ENCODE measurements at places on chromosomes 2 and 18.
A peak's percentile ranks its signal among the peaks of the same experiment; 100 is the strongest.

- peak; percentile 40 for DNase-seq
These were observed 62.6 kb upstream of the STK17B start for GRCh38 chr2:196233805-196234475.

DNA sequence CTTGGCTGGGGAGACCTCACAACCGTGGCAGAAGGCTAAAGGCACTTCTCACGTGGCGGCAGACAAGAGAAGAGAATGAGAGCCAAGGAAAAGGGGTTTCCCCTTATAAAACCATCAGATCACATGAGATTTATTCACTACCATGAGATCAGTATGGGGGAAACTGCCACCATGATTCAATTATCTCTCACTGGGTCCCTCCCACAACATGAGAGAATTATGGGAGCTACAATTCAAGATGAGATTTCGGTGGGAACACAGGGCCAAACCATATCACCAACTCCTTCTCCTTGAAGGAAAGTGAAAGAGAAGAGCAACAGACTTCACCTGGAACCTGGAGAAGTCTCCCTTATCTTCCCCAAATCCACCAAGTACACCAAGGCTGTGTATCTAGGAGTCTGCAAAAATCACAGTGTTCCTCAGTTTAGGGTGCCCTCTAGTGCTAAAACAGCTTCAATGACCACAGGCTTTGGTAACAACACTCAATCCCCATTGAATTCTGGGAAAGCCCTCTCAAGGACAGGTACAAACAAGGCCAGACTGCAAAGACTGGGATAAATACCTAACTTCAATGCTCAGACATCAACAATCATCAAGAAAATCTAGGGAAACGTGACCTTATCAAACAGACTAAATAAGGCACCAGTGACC, 148.8 kb upstream of the SRD5A2 start:
- no peak for DNase-seq

GRCh38 chr18:79756143-79756500, 41.6 kb upstream of the KCNG2 start:
- DNase-seq, result no peak

DNA sequence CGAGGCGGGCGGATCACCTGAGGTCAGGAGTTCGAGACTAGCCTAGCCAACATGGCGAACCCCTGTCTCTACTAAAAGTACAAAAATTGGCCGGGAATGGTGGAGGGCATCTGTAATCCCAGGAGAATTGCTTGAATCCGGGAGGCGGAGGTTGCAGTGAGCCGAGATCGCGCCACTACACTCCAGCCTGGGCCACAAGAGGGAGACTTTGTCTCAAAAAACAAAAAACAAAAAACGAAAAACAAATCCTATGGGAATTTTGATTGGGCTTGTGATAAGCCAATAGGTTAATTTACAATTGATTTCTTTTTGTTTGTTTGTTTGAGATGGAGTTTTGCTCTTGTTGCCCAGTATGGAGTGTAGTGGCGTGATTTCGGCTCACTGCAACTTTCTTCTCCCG, 24.2 kb upstream of the TOGARAM2 start:
- DNase-seq, result no peak

GRCh38 chr18:74806700-74807416, 209.2 kb downstream of the ZNF407 start:
- DNase-seq, result no peak

- no peak for DNase-seq
These were observed 3.0 kb downstream of the DAPL1 start for GRCh38 chr2:158797963-158798700.

GRCh38 chr2:42128721-42129486, 40.2 kb upstream of the EML4 start:
- peak; percentile 30 for DNase-seq

DNA sequence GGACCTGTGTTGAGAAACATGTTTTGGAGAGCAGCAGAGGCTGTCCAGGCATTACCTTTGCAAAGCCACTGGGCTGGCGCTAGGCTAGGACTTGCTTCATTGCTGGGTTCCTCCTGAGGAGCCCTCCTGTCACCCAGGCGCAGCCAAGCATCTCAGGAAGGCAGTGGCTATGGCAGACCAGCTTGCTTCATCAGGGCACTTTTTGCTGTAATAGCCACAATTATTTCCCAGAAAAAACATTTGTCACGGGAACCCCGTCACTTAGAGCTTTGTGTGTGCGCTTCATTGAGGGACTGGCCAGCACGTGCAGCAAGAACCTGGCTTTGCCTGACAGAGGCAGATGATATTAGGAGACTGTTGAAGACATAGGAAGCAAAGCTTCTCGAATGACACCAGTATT, 36.4 kb downstream of the SLC20A1 start:
- DNase-seq, result no peak

GRCh38 chr2:45892757-45893156, 241.3 kb downstream of the PRKCE start:
- DNase-seq, result no peak

DNA sequence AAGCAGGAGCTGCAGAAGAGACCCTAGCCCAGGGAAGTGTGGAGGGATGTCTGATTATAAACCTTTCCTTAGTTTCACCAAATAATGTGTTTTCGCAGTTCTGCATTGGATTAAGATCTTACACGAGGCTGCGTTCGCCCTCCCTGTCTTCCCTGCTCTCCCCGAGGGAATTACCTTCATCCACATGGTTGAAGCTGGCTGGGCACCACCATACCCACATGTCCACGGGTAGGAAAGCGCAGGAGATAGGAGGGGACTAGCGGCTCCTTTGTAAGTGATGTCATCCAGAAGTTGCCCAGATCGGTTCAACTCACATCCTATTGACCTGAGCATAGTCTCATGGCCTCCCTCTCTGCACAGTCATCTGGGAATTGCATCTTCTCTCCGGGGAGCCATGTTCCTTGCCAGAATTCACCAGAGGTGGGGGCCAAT, 1.1 kb downstream of the TTL start:
- peak; percentile 10 for DNase-seq

DNA sequence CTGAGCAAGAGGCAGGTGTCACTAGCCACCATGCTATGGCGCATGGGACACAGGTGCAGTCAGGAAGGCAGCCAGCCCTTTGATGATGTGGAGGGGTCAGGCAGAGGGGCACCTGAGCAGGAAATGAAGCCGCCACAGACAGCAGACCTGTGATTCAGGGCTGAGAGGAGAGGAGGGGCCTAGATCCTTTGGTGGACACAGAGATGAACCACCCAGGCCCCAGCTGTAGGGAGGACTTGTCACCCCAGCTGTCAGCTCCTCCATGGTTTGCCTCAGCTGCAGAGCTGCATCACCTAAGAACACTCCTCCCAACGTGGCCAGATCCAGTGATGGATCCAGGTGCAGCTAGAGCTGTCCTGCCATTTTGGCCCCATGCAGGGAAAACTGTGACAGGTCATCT, 11.6 kb downstream of the ASB18 start:
- DNase-seq, result no peak

DNA sequence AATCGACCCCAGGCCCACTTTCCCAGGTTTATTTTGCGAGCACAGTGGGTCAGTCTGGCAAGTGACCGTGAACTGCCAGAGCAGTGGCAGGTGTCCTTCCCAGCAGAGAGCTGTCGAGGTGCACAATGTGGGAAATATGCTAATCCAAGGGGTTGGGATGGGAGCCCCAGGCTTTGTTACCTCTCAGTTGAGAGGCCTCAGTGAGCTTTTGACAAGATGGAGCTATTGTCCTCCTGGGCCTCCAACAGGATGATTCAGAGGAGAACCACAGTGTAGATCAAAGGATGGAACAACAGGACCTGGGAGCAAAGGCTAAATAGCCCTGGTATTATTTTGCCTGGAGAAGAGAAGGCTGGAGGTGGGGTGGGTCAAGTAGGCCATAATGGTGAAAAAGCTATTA, 150.8 kb downstream of the NCKAP5 start:
- DNase-seq, result no peak

- no peak for DNase-seq
These were observed 43.7 kb upstream of the RIT2 start for GRCh38 chr18:43159086-43159770.

DNA sequence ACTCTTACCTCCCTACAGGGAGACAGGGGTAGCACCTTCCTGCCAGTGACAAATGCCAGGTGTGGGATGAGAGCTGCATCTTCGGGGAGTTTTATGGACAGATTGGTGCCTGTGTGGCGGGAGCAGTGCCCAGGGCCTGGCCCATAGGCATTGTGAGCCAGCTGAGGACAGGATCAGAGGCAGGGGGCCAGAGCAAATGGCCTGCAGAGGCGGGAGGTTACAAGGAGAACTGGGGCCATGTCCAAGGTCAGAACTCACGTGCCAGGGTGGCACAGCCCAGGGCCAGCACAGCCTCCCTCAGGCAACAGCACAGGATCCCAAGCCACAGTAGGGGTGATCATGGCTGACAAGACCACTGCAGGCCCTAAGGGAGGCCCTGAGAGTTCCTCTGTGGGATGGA, 40.2 kb upstream of the MCFD2 start:
- no peak for DNase-seq

DNA sequence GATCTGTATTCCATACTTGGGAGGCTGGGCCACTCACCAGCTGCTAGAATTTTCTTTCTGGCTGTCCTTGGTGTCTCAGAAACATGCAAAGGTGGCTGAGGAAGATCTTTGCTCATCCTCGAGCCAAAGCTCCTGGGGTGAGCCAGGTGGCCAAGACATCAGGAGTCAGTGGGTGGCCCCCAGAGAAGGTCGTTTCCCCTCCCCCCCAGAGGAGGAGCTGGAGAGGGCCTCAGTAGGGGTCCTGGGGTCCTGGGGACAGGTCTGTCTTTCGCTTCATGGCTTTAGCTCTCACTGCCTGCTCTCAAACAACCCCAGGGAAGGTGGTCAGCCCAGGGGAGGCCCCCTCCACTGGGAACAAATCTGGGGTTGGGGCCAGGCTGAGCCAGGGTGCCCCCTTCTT, 13.6 kb downstream of the KCNK3 start:
- no peak for DNase-seq

GRCh38 chr18:44882163-44882868, 201.6 kb downstream of the SETBP1 start:
- DNase-seq, result no peak

DNA sequence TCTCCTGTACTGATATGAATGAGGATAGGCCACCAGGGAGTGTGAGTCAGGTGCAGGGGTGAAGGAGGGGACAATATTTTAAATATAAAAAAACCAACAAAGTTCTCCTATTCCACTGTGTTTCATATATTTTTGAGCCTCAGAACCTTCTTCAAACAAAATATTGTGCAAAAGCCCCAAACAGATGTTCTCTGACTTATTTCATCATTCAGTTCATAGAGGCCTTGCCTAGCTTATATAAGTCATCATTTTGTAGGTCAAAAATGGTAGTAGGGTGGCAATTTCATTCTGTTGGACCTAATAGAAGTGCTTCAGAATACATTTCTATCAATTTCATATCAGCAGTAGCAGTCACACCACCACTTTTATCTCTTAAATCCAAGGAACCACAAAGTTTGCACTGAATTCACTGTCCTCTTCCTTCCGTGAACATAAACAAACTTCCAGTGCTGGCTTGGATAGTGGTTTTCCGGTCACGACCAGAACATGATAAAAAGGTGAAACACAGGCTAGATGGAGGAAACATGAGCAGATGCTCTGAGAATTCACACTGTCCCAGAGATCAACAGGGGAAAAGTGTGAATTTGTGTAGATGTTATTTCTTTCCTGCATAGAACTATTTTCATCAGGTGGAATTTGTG, 99.1 kb downstream of the EN1 start:
- no peak for DNase-seq

GRCh38 chr18:8231316-8231715, 377.9 kb upstream of the RAB12 start:
- no peak for DNase-seq

GRCh38 chr18:8031496-8031895, 464.4 kb downstream of the PTPRM start:
- no peak for DNase-seq

GRCh38 chr2:113700186-113700841, 56.1 kb downstream of the SLC35F5 start:
- DNase-seq, result peak; percentile 65

DNA sequence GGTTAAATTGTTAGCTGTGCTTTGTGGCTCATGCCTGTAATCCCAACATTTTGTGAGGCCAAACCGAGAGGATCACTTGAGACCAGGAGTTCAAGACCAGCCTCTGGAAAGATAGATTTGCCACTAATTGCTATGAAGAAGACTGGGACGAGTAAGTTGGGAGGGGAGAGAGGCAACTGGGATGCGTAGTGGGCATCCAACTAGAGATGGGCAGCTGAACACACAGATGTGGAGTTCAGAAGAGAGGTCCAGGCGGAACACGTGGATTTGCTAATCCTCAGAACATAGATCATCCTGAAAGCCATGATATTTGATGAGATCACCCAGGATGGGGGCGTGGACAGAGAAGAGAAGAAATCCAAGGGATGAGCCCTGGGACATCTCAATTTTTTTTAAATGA, 48.7 kb downstream of the CYP26B1 start:
- DNase-seq, result no peak

DNA sequence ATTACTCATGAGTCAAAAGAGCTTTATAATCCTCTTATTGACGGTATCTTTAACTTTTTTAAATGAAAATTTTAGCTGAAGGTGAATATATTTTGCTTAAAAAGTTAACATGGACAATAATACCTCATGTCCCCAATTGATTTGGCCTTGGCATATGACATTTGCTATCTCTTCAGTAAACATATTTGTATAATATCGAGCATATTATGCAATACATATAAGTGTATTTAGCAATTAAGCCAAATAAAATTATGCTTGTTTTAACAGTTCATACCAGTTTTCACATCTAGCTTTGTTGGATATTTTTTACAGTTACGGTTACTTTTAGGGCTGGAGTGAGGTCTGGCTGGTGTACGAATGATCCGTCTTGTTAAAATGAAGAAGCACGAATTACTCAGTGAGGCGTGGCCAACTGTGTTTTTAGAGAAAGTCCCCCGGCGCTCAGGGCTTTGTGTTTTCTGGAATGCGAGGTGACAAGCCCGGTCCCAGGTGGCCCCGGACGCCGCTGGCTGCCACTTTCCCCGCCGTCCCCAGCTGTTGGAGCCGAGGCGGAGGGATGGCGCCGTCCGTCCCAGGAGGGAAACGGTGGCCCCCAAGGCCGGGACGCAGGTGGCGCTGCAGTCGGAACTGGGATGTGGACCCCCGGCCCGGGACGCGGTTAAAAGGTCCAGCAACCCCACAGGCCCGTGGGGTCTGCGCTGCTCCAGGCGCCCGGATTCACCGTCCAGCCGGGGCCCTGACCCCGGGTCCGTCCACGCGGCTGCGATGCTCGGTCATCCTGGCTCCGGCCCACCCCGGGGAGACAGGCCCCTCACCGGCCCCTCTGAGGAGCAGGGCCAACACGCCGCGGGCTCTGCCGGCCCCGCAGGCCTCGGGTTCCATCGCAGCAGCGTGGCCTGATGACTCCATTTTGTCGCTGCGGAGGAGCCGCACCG, 41.3 kb downstream of the TMEM18 start:
- DNase-seq, result no peak

DNA sequence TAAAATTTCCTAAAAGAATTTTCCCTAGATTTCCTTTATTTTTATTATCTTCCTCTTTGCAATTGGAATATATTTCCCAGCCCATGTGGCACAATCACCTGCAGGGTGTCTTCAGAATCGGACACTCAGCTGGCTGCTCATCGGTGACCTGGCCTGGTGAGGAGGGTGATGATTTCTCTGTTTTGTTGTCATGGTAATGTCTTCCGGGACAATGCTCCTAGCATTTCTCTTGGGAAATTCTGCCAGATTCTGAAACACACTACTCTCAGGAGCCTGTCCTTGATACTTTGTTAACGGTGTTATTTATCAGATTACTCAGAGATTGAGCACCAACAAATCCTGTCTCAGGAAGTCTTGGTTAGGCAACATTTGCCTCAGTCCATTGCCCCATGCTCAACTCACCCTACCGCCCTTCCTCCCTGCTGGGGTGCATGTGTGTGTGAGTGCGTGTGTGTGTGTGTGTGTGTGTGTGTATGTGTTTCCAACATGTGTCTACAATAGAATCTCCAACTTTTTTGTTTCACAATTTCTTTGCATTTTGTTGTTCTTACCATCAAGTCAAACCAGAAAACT, 70.3 kb downstream of the MYT1L start:
- no peak for DNase-seq

All from CD4-positive, alpha-beta T cell treated with Interleukin-12 subunit alpha and Interleukin-12 subunit beta, for 1 hour (primary cell).